ENCODE measurements at places on chromosomes 7 and 10. TPM values are rescaled to one million over a fixed set of nuclear protein-coding genes. Genes with fewer than 3 reads are reported as not detected.

GRCh38 chr10:87750001-87750671 lies 67.9 kb downstream of the ATAD1 start:
- no peak for DNase-seq

DNA sequence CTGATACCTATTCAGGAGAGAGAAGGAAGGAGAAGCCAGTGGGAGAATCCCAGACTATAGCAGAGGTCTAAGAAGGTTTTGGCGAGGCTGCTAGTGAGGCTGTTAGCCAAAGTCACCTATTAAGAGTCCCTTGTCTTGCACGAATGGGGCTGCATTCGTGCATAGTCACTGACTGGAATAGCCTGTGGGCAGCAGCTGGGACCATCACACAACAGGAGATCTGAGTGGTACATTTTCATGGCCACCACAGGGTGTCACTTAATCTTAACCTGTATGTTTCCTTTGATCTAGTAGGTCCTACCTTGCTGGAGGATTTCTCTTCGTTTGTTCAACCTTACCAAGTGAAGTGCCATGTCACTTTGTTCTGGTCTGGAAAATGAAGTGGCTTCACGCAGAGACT lies 319.9 kb downstream of the BMPER start:
- DNase-seq: no peak

- no peak for DNase-seq
Measured at GRCh38 chr7:151689196-151689971, 169.7 kb upstream of the RHEB start.

- no peak for DNase-seq
Measured at GRCh38 chr10:74047304-74047703, 49.4 kb downstream of the VCL start.

OR2A5 gene
- total RNA-seq: not detected

HMX2 gene
- not detected for total RNA-seq

TIMM23 gene
- 47.6 TPM for total RNA-seq
